Motor neuron (in vitro differentiated cells): ENCODE measurements at places on chromosomes 2 and 18. TPM values are rescaled to one million over a fixed set of nuclear protein-coding genes. Genes with fewer than 3 reads are reported as not detected.
A peak's percentile ranks its signal among the peaks of the same experiment; 100 is the strongest.

DNA sequence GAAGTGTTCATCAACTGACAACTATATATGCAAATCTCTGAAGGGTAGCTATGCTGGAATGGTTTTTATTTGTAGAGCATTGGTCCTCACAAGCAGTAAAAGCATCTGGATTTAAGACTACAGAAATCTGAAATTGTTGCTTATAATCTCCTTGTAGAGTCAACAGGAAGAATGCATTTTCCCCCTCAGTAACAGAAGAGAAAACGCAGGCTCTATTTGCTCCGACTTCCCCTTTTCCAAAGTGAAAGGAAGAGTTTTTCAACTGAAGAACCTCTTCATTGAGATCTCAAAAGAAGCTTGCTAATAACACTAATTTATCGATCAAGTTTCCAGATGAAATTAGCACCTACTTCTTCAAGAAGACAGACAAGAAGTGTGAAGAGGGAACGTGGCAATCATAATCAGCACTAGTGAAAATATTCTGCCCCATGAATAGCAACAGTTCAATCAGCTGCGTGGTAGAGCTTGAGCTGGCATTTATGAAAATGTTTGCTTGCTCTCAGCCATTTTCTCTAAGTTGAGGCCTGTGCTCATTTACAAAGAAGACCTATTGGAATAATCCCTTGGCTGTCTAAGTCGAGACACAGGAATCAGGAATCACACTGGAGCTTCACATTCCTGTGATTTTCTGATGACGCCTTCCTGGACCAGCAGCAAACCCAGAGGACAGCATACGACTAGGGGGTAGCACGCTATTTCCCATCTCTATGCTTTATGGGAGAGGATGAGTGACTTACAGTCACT lies 43.7 kb downstream of the TGIF1 start:
- no peak for ATAC-seq

DNA sequence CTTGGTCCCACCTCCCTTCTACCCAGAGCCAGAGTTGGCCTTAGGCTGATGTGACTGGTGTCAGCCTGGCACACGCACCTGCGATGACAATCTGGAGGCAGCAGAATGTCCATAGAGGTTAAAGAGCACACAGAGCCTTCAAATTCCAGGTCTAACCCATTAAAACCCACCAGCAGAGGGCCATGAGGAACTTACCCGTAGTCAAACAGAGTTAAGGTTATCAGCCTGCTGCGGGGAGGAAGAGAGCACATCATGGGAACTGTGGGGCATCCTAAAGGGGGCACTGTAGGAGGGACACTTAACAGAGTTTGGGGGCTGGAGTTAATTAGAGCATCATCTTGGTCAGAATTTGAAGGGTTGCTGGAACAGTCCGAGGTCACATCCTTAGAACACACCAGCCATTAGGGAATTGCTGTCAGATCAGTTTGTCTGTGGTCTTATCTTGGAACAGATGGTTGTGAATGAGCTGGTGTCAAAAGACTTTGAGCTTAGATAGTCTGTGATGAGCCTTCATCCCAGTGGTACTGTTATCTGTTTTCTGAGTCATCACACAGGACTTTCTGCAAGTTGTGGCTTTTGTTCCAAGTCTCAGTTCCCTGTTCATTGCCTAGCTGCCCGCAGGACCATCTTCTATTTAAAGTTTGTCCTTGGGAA lies 248.6 kb downstream of the LOXHD1 start:
- ATAC-seq: no peak

- no peak for ATAC-seq
Observed at GRCh38 chr2:169493360-169493759, 14.1 kb downstream of the BBS5 start.

Gene TNFRSF11A
- 0.05 and 0.56 TPM in 2 replicates for total RNA-seq

DNA sequence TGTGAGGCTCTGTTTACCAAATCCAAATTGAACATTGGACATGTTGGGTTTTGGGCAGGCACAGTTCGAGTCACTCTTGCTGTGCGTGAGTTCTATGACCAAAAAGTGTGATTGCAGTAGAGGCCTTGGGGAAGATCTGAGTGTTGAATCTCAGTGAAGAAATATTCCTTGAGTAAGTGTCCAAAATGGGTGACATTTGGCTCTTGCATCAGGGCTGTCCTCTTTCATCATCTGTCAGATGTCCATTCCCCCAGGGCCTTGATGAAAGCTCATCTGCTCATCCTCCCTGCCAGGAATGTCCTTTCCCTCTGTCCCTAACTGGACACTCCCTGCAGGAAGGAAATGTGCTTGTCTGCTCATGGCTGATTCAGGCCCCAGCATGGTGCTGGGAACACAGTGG lies 6.4 kb upstream of the SFTPB start:
- no peak for ATAC-seq

Gene ANKZF1
- 50.6 and 64.3 TPM in 2 replicates for total RNA-seq

- ATAC-seq: peak; percentile 61
Observed at GRCh38 chr18:74638210-74638609, 40.5 kb downstream of the ZNF407 start.

DNA sequence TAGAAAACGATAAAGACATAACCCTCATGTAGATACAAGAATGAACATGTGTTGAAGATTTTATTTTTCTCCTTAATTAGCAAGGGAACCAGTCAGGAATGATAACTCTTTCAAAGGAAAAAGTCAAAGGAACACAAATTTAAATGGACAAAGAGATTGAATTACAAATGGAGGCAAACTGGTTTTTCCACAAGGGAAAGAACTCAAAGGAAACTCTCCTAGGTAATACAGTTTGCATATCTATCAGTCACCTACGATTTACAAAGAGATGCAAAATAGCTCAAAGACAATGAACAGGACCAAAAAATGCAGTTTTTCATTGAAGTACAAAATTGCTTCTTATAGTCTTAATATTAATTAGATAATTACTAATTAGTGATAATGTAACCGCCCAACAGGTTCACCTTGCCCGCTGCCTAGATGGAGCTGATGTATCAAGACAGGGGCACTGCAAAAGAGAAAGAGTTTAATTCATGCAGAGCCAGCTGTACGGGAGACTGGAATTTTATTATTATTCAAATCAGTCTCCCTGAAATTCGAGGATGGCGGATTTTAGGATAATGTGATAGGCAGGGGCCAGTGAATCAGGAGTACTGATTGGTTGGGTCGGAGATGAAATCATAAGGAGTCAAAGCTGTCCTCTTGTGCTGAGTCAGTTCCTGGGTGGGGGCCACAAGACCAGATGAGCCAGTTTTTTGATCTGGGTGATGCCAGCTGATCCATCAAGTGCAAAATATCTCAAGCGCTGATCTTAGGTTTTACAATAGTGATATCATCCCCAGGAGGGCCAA lies 151.0 kb downstream of the TMEM17 start:
- no peak for ATAC-seq

Gene TMEM182
- 3.1 TPM in 2 replicates for total RNA-seq

DNA sequence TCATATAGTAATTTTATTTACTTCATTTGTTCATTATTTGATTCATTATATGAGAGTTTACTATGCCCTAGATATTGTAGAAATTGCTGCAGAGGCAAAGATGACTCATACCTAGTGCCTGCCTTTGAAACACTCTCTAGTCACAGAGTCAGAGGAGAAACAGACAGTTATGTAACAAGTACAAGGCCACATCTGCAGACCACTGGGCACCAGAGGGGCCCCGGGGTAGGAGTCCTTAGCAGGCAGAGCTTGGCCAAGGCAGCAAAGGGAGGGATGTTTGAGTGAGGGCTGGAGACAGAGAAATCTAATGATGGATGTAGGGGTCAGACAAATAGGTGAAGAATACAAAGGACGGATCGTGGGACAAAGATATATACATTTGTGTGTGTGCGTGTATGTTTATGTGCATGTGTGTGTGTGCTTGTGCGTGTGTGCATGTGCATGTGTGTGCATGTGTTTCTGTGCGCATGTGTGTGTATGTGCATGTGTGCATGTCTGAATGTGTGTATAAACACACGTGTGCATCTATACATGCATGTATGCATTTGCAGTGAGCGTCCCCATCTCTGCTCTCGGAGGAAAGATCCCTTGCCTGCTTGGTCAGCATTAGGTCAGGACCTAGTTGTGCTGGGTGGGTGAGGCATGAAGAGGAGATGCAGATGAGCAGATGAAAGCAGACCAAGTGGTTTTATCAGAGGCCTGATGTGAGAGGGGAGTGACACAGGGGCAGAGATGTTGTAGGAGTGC lies 170.6 kb upstream of the MYT1L start:
- ATAC-seq: no peak

Gene TOGARAM2
- total RNA-seq: 0.05 and 0.31 TPM in 2 replicates

DNA sequence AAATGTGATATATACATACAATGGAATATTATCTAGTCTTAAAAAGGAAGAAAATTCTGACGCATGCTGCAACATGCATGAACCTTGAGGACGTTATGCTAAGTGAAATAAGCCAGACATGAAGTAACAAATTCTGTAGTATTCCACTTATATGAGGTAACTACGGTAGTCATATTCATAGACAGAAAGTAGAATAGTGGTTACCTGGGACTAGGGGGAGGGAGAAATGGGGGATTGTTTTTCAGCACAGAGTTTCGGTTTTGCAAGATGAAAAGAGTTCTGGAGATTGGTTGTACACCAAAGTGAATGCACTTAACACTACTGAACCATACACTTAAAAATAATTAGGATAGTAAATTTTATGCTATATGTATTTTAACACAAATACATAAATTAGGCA lies 215.9 kb upstream of the FBXO11 start:
- ATAC-seq: no peak

Gene SLC5A6
- 59.5 and 61.6 TPM in 2 replicates for total RNA-seq

Gene PID1
- 8.4 and 9.1 TPM in 2 replicates for total RNA-seq

GRCh38 chr2:181466661-181467576 lies 9.7 kb downstream of the ITGA4 start:
- ATAC-seq: peak; percentile 30

- no peak for ATAC-seq
Observed at GRCh38 chr2:159795841-159796690, 1.9 kb downstream of the CD302 start.

DNA sequence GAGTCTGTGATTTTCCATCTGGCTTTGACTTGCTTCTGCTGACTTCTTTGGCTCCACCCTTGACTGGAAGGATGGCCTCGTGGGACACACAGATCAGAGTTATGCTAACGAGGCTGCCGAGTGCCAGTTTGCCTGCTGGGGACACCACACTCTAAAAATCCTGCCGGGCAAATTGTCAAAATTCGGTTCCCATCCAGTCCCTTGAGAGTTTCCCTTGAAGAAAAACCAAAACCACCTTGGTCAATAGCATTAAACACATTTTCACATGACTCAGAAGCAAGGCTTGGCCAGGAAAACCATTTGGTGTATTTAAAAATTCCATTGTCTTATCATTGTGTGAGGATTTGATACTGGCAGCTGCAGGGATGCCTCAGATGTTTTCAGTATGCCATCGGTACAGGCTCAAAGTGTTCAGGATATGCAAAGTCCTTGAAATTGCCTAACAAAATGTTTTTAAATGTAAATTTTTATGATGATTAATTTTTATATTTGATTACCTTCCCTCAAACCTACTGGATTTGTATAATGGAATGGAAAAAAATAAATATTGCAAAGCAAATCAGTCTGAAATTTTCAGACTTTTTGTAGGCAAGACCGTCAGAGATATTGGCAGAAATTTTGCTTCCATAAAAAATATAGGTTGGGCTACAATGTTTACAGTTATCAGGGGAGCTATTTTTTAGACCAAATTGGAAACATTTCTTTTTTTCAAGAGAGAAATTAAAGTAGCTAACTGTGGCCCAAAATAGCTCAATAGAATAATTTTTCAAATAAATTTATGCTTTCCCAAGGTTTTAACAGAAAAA lies 41.6 kb downstream of the KCNE4 start:
- ATAC-seq: peak; percentile 99

Gene RAPH1
- 15.3 and 15.9 TPM in 2 replicates for total RNA-seq

DNA sequence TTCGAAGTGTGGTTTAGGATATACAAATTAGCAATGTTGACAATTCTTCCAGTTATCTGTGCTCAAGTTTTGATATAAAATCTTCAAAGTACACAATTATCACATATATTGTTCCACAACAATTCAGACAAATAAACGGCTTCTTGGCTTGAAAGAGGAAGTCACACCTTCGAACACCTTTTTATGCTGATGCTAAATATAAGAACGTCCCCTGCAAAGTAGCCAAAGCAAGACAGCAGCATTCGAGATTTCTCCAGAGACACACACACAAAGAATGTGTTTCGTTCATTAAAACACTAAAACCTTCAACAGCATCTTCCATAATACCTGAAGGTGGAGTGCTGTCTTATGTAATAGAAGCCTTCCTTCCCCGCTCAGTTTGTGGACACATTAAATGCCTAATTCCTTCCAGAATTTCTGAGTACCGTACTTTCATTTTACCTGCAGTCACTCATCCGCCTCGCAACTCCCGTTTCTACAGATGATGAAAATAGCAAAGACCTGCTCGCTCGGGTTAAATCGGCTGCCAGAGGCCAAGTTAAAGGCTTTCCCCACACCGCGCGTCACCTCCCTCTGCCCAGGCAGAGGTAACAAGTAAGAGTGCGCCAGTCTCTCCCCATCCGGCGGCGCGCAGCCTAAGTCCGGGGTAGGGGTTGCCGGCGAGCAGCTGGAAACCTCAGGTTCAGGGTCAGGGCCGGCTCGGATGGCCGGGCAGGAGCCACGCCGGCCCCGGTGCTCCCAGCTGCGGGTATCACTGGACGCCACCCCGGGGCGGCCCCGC lies 847 bp downstream of the SERPINE2 start:
- peak; percentile 51 for ATAC-seq

Gene SP140
- total RNA-seq: 0.78 and 1.4 TPM in 2 replicates

- ATAC-seq: peak; percentile 39
Observed at GRCh38 chr2:39469807-39470206, 32.7 kb upstream of the MAP4K3 start.

GRCh38 chr2:77201755-77202154 lies 320.4 kb downstream of the LRRTM4 start:
- no peak for ATAC-seq

- peak; percentile 16 for ATAC-seq
Observed at GRCh38 chr18:32478807-32479206, 8.1 kb upstream of the GAREM1 start.

GRCh38 chr18:39232490-39232889 lies 1666.9 kb upstream of the CELF4 start:
- peak; percentile 67 for ATAC-seq

Gene GBX2
- total RNA-seq: 0.36 TPM in 1 of 2 replicates, not detected in the other

Gene AGPS
- 28.6 and 29.3 TPM in 2 replicates for total RNA-seq

DNA sequence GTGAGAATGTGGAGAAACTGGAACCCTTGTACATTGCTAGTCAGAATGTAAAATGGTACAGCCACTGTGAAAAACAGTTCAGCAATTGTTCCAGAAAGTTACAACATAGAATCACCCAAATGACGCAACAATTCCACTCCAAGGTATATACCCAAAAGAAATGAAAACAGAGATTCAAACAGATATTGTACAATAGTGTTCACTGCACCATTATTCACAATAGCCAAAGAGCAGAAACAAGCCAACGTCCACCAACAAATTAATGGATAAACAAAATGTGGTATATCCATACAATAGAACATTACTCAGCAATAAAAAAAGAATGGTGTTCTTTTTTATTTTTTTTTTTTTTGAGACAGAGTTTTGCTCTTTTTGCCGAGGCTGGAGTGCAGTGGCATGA lies 10.9 kb downstream of the CLASP1 start:
- ATAC-seq: no peak

DNA sequence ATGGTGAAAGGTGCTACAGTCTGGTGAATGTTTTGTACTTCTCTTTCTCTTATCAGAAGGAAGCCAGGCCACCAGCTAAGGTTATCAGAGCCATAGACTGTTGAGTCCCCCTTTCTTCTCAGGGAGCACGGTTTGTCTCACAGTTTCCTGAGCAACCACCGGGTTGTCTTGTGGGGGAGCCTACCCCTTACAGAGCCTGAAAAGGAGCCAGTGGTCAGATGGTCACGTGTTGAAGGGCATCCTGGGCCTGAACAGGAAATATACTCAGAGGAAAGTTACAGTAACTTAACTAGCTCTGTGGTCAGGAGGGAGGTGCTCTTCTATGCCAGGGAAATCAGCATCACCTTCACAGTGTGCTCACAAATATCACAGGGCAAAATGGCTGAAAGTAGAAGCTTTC lies 11.6 kb downstream of the CD28 start:
- ATAC-seq: no peak
